ENCODE measurements at places on chromosomes 11 and 22. TPM values are rescaled to one million over a fixed set of nuclear protein-coding genes. Genes with fewer than 3 reads are reported as not detected.

DNA sequence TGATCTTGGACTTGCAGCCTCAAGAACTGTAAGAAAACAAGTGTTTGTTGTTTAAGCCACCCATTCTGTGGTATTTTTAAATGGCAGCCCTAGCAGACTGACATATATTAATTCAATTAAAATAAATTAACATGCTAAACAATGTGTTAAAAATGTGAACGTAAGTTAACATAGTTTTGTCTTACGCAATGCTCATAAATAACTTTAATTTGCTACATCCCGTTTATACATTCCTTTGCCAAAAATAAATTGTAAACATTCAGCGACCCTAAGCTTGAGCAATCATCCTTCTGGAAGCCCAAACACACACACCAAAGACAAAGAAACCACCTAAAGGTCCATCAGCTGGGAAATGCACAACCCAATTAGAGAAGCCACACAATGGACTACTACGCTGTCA is 70.4 kb downstream of the CELSR1 start:
- DNase-seq = no peak

- no peak for DNase-seq
Measured at GRCh38 chr11:46020084-46020599, 97.7 kb downstream of the LARGE2 start.

Gene GNAZ
- total RNA-seq = 82.5 TPM

DNA sequence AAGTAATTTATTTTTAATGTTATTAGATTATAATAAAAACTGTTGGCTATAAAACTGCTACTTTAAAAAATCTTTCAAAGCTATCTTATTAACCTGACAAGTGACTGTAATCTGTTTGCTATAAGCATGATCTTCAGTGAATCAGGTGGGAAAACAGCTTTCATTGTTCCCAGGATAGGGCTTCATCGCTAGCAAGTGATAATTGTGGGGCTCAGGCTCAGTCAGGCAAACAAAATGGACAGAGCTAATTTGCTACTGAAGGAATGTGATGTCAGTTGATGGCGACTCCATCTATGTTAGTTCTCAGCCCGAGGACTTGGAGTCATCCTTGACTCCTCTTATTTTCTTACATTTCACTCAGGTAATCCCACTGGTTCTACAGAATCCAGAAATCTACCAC is 125.0 kb downstream of the RASSF10 start:
- DNase-seq = no peak

DNA sequence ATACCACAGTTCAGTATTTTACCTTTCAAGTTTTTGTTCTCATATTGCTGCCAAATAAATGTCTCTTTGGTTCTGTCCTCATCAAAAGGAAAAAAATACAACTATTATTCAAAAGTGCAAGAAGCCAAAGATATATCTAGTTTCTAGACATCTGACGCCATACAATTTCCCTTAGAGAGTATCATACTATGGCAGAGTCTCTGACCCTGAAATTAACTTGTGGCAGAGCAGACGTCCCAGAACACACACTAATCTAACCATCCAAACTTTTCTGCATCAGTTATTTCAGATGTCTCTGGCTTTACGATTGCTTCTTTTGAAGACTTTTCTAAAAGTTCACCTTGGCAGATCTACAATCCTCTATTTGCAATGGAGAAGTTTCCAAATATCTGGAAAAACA is 2.7 kb downstream of the OR51T1 start:
- no peak for DNase-seq

Gene CDC42EP2
- total RNA-seq = 23.5 TPM

- no peak for DNase-seq
Measured at GRCh38 chr11:1777737-1778136, 14.0 kb upstream of the CTSD start.

GRCh38 chr11:2741377-2742131 is 41.8 kb upstream of the KCNQ1OT1 start:
- DNase-seq = peak; percentile 10

GRCh38 chr11:22730319-22730718 is 63.9 kb downstream of the GAS2 start:
- DNase-seq = no peak

Gene CHCHD10
- total RNA-seq = 35.9 TPM

Gene OR6A2
- 0.56 TPM for total RNA-seq

GRCh38 chr11:7596975-7597391 is 76.3 kb downstream of the CYB5R2 start:
- no peak for DNase-seq

Gene ST3GAL4
- total RNA-seq = 10.4 TPM

- no peak for DNase-seq
Measured at GRCh38 chr22:41178425-41178975, 26.6 kb upstream of the L3MBTL2 start.

DNA sequence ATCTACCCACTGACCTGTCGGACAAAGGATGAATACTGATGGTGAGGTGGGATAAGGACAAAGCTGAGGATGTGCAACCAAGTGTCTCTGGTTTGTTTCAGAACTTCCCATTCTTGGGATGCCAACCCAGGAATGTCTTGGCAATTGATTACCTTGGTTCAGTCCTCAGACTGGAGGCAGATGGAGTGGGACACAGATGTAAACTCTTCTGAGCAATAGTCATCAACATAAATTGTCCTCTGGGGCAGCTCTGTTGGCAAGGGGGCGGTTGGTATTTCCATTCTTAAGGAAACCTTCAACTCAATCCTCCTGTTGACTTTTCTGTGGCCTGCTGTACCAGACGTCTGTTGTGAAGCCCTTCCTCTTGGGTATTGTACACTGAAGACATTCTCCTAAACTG is 6.8 kb downstream of the ABTB2 start:
- DNase-seq = no peak

Gene GPHA2
- not detected for total RNA-seq

DNA sequence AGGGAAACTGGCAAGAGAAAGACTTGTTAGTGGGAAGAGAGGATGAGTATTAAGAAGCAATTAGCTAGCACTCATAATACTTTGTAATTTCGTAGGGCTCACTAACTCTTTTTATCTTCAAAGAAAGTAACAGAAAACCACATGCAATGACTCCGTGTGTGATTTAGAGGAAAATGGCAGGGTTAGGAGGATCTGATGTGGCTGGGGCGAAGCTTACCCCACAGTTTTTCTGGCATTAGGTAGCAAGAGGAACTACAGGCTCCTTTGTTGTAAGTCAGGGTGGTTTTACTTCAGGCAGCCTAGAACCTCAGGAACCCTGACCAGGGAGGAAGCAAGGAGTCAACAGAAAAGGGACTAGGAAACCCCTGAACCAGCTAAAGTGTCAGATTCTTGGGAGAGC is 89.7 kb downstream of the SPON1 start:
- DNase-seq = no peak

Measured in glutamatergic neuron (in vitro differentiated cells).